ENCODE measurements at places on chromosomes 5 and 9.

GRCh38 chr9:38689678-38690077 lies 30.3 kb downstream of the FAM240B start:
- no peak for DNase-seq

- no peak for DNase-seq
Observed at GRCh38 chr9:121333950-121334773, 35.9 kb downstream of the STOM start.

DNA sequence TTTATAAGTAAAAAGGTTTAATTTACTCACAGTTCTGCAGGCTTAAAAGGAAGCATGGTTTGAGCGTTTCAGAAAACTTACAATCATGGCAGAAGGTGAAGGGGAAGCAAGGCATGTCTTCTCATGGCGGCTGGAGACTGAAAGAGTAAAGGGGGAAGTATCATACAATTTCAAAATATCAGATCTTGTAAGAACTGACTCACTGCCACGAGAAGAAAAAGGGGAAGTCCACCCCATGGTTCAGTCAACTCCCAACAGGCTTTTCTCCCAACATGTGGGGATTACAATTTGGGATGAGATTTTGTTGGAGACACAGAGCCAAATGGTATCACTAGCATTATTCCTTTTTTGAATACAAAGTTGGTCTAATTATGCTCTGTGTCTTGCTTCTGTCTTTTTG lies 627.9 kb upstream of the ST8SIA4 start:
- DNase-seq: no peak

- DNase-seq: no peak
Observed at GRCh38 chr5:402615-403359, 40.2 kb upstream of the EXOC3 start.

GRCh38 chr5:35158622-35159369 lies 71.5 kb downstream of the PRLR start:
- no peak for DNase-seq

DNA sequence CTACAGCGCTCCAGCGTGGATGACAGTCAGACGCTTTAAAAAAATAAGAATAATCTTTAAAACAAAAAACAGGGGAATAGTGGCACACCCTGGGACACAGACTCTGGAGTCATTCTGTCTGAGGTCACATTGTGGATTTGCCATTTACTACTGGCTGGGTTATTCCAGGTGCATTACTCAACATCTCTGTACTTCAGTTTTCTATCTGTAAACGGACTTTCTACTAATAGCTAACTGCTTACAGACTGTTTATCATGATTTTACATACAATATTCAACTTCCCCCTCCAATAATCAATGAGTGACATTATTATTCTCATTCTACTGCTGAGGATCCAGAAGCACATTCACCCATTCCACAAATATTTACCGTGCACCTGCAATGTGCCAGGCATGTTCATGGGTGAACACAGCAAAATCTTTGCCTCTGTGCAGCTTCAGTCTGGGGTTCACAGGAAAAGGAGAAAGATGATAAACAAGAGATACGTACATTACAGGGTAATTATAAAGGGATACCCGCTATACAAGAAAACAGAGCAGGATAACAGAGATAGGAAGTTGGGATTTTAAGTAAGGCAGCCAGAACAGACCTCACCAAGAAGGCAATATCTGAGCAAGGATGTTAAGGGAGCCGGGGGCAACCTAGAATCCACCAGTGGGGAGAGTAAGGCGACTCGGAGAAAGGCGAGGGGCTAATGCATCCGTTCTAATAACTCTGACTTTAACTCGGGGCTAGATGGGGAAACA lies 984 bp upstream of the RAD23B start:
- DNase-seq: no peak
